PC-3 (cell line): ENCODE measurements at places on chromosomes 4 and X. TPM values are rescaled to one million over a fixed set of nuclear protein-coding genes. Genes with fewer than 3 reads are reported as not detected.
A peak's percentile ranks its signal among the peaks of the same experiment; 100 is the strongest.

GAGE12J gene
- not detected in 2 replicates for total RNA-seq

DNA sequence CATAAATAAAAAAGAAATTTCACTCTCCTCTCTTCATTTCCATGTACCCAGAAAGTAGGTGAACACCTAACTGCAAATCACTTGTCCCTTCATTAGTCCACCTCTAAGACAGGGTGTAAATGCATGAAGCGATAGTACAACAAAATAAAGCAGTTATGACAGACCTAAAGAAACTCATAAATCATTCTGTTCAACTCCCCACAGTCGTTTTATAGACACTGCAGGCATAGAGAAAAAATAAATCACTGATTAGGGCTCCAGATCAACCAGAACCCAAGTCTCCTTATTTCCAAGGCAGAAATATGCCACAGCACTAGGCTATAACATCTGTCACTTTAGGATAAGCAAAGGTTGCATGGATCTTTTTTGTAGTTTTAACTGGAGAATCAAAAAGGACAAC is 3.0 kb downstream of the RASGEF1B start:
- H3K27me3 ChIP-seq = no peaks in the 10 kb centered on the region
- no peak for DNase-seq
- no peak overlapping the region for H3K4me3 ChIP-seq
- H3K4me1 ChIP-seq = peaks cover 29% of the 10 kb centered on the region
- no peak overlapping the region for H3K27ac ChIP-seq

- H3K27me3 ChIP-seq = no peaks in the 10 kb centered on the region
- no peak for DNase-seq
- H3K27ac ChIP-seq = no peak overlapping the region
- H3K36me3 ChIP-seq = no peaks in the 10 kb centered on the region
- no peak overlapping the region for H3K4me3 ChIP-seq
These were observed 24.4 kb downstream of the BLOC1S4 start for GRCh38 chr4:6740347-6740746.

DNA sequence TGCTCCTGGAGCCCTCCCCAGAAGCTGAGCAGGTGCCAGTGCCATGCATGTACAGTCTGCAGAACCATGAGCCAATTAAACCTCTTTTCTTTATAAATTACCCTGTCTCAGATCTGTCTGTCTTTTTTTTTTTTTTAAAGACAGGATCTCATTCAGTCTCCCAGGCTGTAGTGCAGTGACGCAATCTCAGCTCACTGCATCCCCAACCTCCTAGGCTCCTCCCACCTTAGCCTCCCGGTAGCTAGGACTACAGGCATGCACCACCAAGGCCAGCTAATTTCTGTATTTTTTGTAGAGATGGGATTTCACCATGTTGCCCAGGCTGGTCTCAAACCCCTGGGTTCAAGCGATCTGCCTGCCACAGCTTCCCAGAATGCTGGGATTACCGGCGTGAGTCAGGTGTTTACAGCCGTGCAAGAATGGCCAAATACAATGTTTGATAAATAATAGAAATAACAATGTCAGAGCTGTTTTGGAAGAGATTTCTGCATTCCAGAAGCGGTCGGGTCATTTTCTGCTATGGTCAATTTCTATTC is 68.8 kb downstream of the SLC2A9 start:
- DNase-seq = no peak
- no peaks in the 10 kb centered on the region for H3K4me1 ChIP-seq
- no peaks in the 10 kb centered on the region for H3K27me3 ChIP-seq
- H3K4me3 ChIP-seq = no peak overlapping the region

DNA sequence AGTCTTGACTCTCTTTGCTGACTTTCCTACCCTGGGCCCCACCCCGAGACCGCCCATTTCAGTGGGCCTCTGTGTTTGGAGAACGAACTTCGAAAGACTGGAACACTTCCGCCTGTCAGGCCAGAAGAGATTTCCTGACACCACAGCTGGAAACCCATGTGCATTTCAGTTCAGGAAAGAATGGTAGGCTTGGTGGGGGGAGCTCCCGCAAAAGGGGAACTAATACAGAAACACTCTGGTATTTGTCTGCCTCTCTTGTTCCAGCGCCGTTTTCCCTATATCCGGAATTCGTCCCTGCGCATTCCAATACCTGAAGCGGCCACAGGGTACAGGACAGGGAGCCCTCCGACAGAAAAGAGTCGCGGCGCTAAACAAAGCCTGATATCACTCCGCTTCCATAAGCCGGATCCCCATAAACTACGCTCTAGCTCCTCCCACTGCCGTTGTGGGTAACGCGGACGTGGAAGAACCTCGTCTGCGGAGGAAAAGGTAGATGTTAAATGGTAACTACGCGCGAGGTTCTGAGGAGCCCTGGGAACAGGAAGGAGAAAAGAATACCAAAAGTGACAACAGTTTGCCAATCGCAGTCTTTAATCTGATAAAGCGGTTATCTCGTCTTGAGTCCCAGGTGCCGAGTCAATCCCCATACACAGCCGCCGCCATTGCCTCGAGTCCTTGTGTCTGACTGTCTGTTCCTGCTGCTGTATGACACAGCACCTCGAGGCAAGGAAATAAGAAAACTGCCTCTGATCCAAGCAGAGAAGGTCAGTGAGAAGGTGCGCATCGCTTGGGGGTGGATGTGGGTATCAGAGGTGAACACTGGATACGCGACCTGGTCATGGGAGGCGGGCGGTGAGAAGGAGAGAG is at the start of gene ARMCX5:
ARMCX5 (plus strand) TSS at position 432 of the 867 bp plus-strand sequence. CDS start 2,627 bp downstream, outside the sequence.
- H3K36me3 ChIP-seq = peaks cover 15% of the 10 kb centered on the region
- DNase-seq = peak; percentile 89
- H3K4me1 ChIP-seq = peaks cover 15% of the 10 kb centered on the region
- peak within 1 kb of the TSS; percentile 94 for H3K4me3 ChIP-seq
